ENCODE measurements at places on chromosomes 3 and 15. TPM values are rescaled to one million over a fixed set of nuclear protein-coding genes. Genes with fewer than 3 reads are reported as not detected.

GRCh38 chr15:59268168-59268851 lies 61.7 kb downstream of the LDHAL6B start:
- H3K4me3 ChIP-seq = no peak overlapping the region
- H3K27me3 ChIP-seq = no peaks in the 10 kb centered on the region
- no peak overlapping the region for H3K27ac ChIP-seq
- H3K36me3 ChIP-seq = peaks cover 4% of the 10 kb centered on the region

DNA sequence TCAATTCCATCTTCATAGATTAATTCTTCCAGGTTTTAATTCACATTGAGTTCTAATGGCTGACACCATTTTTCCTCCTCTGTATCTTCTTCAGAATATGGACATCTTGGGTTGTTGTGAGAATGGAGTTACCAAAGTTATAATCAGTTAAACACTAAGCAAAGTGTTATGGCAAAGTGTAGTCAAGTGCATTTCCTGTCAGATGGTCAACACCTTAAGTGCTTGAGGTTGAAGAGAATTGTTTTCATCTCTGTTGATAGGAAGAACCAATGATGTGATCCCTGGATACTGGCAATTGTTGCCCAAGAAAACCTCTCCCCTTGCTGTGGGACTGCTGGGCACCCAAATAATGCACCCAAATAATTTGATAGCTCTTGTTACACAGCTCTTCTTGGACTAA lies 102.6 kb upstream of the SATB1 start:
- DNase-seq = no peak
- H3K4me1 ChIP-seq = no peaks in the 10 kb centered on the region
- no peaks in the 10 kb centered on the region for H3K27me3 ChIP-seq
- H3K27ac ChIP-seq = no peak overlapping the region
- no peak overlapping the region for H3K4me3 ChIP-seq

- no peak overlapping the region for H3K27ac ChIP-seq
- H3K4me1 ChIP-seq = peaks cover 9% of the 10 kb centered on the region
- no peaks in the 10 kb centered on the region for H3K27me3 ChIP-seq
- no peak for DNase-seq
Observed at GRCh38 chr3:73480187-73480672, 144.5 kb downstream of the PDZRN3 start.

The IMPG2 gene
- 0.08 TPM for polyA plus RNA-seq

The PRTG gene
- 0.25 TPM for polyA plus RNA-seq

- no peaks in the 10 kb centered on the region for H3K27me3 ChIP-seq
- no peaks in the 10 kb centered on the region for H3K36me3 ChIP-seq
- no peak overlapping the region for H3K4me3 ChIP-seq
- H3K27ac ChIP-seq = no peak overlapping the region
Observed at GRCh38 chr3:77234004-77234403, 194.1 kb downstream of the ROBO2 start.

DNA sequence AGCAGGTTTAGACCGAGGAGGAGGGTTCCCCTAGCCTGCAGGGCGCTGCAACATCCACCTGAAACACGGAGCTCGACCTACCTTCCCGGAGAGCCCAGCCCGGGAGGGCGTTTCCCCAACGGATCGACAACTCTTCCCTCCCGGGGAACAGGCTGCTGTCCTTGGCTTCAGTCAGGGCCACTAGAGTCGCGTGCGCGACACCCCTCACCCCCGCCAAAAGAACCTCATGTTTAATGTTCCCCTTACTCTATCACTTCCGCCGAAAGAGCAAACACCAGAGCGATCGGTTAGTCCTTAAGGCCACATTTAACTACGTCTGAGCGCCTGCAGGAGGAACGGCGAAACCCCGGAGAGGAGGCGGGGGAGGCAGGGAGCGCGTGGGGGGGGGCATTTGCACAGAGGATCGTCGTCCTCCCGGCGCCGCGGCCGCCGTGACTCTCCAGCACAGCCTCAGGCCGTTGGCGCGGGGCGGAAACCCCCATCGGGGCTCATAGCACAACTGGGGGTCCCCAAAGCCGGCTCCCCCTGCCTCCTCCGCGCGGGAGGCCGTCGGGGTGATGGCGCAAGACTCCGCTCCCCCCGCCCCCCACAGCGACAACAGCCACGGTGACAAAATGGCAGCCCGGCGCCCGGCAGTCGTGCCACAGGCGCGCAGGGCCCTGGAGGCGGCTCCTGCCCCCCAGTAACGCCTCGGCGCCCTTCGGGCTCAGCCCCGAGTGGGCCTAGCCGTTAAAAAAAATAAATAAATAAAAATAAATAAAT lies 3.2 kb downstream of the ANP32A start:
- peak; percentile 66 for DNase-seq
- peak overlapping the region; percentile 99 for H3K27ac ChIP-seq
- H3K4me3 ChIP-seq = peak overlapping the region; percentile 86

DNA sequence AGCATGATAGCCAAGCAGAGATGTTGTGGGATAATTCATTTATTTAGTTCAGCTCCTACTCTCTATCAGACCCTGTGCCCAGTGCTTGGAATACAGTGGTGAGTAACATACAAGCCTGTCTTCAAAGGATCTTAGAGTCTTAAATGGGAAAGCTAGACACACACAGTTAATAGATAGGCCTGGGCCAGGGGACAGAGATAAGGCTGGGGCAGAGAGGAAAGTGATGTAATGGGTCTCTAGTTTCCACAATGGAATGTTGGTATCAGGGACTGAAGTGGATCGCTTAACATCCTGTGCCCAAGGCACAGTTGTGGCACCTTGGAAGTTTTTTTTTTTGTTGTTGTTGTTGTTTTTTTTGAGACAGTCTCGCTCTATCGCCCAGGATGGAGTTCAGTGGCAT lies 79.9 kb upstream of the POLG start:
- H3K27ac ChIP-seq = no peak overlapping the region
- H3K27me3 ChIP-seq = peaks cover 99% of the 10 kb centered on the region
- no peaks in the 10 kb centered on the region for H3K36me3 ChIP-seq

- no peaks in the 10 kb centered on the region for H3K4me1 ChIP-seq
- no peak for DNase-seq
- no peaks in the 10 kb centered on the region for H3K27me3 ChIP-seq
- H3K36me3 ChIP-seq = no peaks in the 10 kb centered on the region
Observed at GRCh38 chr3:87109465-87109864, 117.6 kb upstream of the CHMP2B start.

DNA sequence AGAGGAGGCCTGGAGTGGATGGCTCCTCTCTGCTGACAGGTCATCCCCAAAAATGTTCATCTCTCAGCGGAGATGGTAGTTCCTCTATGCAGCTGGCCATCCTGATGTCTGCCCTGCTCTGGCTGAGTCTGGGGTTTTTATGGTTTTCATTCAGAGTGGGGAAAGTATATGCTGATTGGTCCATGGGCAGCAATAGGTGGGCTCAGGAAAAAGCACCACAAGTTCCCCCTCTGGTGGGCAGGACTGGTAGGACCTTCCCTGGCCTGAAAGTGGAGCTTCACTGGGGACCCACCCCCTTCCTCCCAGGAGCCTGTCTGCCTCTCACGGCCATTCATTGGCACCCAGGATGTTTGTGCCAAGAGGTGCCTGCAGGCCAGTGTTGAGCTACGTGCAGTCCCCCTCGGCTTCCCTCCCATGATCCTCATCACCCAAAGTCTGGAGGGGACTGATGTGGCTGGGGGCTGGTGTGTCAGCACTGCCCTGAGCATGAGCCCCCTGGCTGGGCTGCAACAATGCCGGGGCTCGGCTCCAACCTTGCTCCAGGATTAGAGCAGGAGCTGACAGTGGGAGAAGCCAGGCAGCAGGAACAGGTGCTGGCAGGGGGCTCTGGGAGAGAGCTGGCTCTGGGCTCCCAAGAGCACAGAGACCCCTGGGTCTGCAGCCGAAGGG lies 13.1 kb upstream of the BLOC1S6 start:
- no peak for DNase-seq
- no peaks in the 10 kb centered on the region for H3K4me1 ChIP-seq
- H3K4me3 ChIP-seq = no peak overlapping the region
- H3K27ac ChIP-seq = no peak overlapping the region

The FBXL22 gene
- polyA plus RNA-seq = 0.66 TPM

DNA sequence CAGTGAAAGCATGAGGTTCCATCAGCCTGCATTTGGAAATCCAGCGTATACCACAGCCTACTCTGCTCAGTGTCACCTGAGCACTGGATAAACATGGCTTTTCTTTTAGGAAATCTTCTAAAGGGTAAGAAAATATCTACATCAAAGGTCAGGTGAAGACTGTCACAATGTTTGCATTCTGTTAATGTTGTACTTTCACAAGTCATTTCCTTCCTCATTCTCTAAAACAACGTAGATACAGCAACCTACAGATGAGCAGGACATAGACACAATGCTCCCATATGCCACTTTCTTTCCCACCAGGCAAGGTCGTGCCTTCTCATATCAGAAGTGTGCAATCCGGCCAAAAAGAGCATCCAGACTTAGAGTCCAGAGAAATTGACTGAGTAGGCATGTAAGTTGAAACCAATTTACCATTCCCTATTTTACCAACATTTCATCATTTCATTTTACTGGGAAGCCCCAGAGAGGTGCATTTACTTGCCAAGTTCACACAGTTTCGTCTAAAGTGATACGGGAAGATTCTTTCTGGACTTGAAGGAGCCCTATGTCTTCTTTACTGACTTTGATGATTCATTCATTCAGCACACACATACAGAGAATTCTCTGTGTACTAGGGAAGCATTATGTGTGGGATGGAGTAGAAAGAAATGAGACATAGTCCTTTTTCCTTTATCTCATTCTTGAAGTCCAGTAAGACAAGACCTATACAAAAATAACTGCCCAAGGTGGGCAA lies 30.6 kb upstream of the LPP start:
- H3K4me3 ChIP-seq = no peak overlapping the region
- no peaks in the 10 kb centered on the region for H3K27me3 ChIP-seq
- peak overlapping the region; percentile 56 for H3K27ac ChIP-seq
- DNase-seq = no peak
- no peaks in the 10 kb centered on the region for H3K36me3 ChIP-seq

The CAMK1 gene
- 3.9 TPM for polyA plus RNA-seq

DNA sequence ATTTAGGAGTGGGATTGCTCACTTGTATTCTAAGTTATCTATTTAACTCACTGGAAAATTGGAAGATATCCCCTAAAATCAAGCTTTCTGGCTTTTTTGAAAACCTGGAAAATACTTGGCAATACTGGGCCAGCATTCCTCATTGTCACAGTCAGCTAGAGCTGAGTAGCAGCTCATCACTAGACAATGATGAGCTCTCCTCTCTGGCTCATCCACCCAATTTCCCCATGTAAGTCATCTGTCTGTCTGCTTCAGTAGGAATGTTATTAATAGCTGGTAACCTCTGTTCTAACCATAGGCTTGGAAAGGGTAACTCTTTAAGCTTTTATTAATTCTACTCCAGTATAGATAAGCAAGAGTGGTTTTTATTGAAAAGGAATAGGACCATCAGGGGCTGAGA lies 39.7 kb upstream of the PIK3R4 start:
- no peaks in the 10 kb centered on the region for H3K27me3 ChIP-seq
- no peak overlapping the region for H3K27ac ChIP-seq
- no peak overlapping the region for H3K4me3 ChIP-seq
- DNase-seq = no peak

DNA sequence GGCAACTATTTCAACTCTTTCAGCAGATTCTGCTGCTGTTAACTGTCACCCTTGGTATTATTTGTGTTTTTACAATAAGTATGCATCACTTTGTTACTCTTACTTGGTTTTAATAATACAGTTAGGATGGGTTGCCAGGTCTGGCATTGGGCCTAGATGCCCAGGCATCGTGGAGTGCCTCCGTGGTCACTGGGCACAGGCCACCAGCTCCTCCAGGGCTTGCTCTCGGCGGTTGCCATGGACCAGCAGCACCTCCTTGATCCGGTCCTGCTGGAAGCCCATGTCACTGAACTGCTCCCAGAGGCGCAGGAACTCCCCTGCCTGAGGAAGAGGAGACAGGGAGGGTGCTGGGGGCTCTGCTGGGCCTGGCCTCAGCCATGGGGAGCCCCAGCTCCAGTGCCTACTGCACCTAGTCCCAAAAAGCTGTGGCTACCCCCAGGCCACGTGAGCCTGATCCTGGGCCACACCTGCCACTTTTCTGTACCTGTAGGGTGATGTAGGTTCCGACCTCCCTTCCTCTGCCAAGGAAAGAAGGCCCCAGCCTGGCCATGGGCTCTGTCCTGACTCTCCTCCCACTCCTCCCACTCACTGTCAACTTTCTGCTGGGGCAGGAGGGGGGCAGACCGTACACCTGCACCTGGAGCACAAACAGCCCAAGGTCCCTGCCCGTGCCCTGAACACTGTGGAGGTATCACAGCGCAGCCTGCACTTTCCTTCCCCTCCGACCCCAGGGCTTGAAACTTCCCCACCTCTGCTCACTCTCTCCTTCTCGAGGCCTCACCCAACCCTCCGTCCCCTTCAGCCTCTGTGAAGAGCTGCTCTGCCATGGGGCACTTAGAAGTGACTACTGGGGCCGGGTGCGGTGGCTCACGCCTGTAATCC lies 16.6 kb downstream of the KBTBD13 start:
- DNase-seq = no peak
- no peak overlapping the region for H3K4me3 ChIP-seq
- H3K27me3 ChIP-seq = no peaks in the 10 kb centered on the region
- H3K4me1 ChIP-seq = peaks cover 19% of the 10 kb centered on the region
- no peak overlapping the region for H3K27ac ChIP-seq

DNA sequence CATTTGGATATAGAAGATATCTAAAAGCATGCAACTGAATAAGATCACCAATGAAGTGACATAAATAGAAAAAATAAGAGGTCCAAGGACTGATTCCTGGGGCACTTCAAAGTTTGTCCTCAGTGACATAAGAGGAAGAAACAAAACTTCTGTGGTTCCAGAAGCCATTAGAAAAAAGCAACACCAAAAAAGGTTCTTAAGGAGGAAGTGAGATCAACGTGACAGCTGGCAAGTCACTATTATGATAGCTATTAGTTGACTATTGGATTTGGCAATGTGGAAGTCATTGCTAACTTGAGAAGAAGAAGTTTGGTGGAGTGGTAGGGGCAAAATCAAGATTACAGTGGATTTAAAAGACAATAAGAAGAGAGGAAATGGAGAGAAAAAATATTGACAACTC lies 1098.3 kb downstream of the NAALADL2 start:
- no peak overlapping the region for H3K27ac ChIP-seq
- no peak for DNase-seq
- no peaks in the 10 kb centered on the region for H3K27me3 ChIP-seq
- no peak overlapping the region for H3K4me3 ChIP-seq

DNA sequence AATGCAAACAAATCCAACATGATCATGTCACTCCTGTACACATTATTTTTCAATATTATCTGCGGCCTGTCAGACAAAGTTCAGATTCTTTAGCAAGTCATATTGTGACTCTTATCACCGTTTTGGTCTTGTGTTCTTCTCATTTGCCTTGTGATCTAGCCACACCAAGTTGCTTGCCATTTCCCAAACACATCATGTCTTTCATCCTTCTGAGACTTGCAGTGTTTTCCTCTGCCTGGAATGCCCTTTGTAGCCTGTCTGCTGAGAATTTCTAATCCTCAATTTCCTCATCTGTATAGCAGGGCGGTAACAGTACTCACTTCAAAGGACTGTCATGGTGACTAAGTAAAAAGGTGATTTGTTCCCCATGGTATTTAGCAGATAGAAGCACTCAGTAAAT lies 135.0 kb downstream of the GREM1 start:
- no peaks in the 10 kb centered on the region for H3K36me3 ChIP-seq
- H3K27ac ChIP-seq = no peak overlapping the region
- H3K4me3 ChIP-seq = no peak overlapping the region
- no peaks in the 10 kb centered on the region for H3K4me1 ChIP-seq
- no peaks in the 10 kb centered on the region for H3K27me3 ChIP-seq

The SNRPN gene
- 120 TPM for polyA plus RNA-seq
